ENCODE measurements at places on chromosomes 5 and 9.

DNA sequence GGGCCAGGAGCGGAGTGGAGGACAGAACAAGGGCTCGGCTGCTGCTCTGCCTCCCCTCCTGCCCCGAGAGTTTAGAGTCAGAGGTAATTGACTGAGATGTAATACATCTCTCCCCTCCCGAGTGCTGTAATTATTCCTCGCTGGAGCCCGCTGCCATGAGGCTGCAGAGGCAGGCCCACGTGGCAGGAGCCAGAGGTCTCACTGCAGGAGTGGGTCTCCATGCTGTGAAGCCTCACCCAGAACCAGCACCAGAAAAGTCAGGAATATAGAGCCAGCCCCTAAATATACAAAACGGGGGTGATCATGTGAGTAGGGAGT, 2.5 kb downstream of the FAM163B start:
- H3K4me1 ChIP-seq, result peaks cover 9% of the 10 kb centered on the region
- no peaks in the 10 kb centered on the region for H3K36me3 ChIP-seq
- H3K4me3 ChIP-seq, result no peak overlapping the region
- DNase-seq, result no peak

DNA sequence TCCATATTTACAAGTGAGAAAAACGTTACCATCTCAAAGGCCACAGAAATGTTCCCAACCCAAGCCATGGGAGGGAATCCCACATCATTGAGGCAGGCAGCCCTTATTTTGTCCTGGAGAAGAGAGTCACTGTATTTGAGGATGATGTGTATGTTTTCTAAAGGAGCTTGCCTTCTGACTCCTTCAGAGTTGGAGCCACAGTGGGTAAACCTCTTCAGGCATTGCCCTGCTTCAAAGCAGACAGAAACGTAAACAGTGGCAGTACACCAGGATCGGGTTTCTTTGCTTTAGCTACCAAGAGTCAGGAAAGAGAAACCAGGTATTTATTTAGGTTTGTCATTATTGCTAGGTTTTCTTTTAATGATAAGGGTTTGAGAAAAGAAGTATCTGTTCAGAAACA, 45.7 kb downstream of the MUSK start:
- H3K27me3 ChIP-seq, result peaks cover 1% of the 10 kb centered on the region
- no peak overlapping the region for H3K4me3 ChIP-seq
- H3K4me1 ChIP-seq, result no peaks in the 10 kb centered on the region
- DNase-seq, result no peak
- H3K27ac ChIP-seq, result no peak overlapping the region

DNA sequence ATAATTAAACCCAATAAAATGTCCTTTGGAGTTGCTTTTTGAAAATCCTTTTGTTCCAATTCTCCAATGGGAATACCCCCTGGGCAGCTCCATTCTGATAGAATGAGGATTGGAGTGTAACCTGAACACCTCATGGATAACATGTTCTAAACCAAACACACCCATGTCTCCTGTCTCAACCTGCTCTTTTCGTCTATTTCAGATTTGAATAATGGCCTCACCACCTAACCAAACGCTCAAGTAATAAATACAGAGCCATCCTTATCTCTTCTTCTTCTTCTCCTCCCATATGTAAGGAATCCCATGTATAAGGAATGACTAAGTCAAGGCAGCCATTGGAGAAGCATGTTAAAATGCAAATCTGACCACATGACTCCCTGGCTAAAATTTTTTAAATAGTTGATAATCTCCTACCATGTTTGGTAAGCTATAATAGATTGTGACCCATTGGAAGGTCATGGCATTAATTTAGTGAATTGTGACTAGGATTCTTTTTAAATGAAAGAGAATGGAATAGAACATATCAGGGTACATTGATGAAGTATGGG, 26.0 kb downstream of the ELL2 start:
- H3K27me3 ChIP-seq, result peaks cover 2% of the 10 kb centered on the region
- H3K4me3 ChIP-seq, result no peak overlapping the region
- no peak overlapping the region for H3K27ac ChIP-seq

DNA sequence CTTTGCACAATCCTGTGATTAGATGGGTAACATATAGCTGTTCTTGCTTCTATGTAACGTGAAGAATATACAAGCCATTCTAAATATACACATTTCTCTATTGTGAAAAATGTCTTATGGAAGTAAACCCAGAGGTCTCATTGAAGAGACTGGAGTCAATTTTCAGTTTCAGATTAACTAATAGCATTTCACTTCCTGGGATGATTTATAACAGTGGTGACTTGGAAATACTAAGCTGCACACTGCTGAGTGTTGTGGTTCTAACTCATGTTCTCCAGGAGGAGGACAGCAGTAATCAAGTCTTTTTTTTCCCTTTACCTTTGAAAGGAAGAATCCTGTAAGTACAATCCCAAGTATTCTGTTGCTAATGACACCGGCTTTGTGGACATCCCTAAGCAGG, 3.3 kb downstream of the CTSL start:
- H3K27me3 ChIP-seq, result no peaks in the 10 kb centered on the region
- H3K4me3 ChIP-seq, result no peak overlapping the region
- peaks cover 9% of the 10 kb centered on the region for H3K36me3 ChIP-seq
- H3K4me1 ChIP-seq, result peaks cover 13% of the 10 kb centered on the region

DNA sequence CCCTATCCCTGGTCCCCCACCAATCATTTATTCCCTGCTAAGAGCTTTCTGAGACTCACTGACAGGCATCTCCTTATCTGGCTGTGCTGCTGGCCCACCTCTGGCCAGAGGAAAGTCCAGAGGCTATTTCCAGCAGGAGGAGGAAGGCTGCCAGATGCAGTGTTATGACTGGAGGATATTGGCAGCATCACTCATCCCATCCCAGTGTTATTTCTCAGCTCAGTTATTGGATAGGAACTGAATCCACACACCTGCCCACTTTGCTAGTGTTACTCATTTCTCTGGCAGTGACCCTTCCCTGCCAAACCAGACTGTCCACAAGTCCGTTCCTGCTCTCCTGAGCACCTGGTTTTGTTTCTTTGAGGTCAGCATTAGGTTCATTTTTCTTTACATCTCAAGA, 228.2 kb downstream of the GRIA1 start:
- H3K4me1 ChIP-seq, result peaks cover 10% of the 10 kb centered on the region
- DNase-seq, result no peak
- peaks cover 1% of the 10 kb centered on the region for H3K27me3 ChIP-seq
- H3K4me3 ChIP-seq, result no peak overlapping the region
- H3K27ac ChIP-seq, result no peak overlapping the region

- peaks cover 3% of the 10 kb centered on the region for H3K4me1 ChIP-seq
- no peak for DNase-seq
- peaks cover 4% of the 10 kb centered on the region for H3K36me3 ChIP-seq
- no peak overlapping the region for H3K4me3 ChIP-seq
- peaks cover 2% of the 10 kb centered on the region for H3K27me3 ChIP-seq
Measured at GRCh38 chr9:100413839-100414420, 13.0 kb upstream of the MSANTD3 start.

GRCh38 chr5:137501846-137502406, 2.8 kb upstream of the SPOCK1 start:
- H3K27me3 ChIP-seq, result peaks cover 7% of the 10 kb centered on the region
- H3K27ac ChIP-seq, result no peak overlapping the region
- H3K4me1 ChIP-seq, result peaks cover 8% of the 10 kb centered on the region

DNA sequence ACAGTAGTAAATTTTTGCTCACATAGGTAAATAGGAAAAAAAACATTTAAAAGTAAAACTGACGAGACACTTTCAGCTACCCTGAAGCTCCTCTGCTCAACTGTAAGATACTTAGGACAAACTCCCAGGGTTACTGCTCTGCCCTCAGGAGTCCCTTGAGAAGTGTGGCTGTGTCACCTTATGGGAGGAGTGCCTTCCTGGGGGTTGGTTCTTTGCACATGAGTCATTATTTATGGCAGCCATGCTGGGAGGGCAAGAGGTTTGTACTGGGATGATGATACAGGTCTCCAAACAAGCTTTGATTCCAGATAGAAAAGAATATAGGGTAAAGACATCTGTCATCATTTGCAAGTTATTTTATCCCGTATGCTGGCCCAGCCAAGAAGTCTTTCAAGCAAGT, 45.9 kb downstream of the TTC1 start:
- H3K27me3 ChIP-seq, result peaks cover 1% of the 10 kb centered on the region
- H3K27ac ChIP-seq, result no peak overlapping the region
- H3K4me3 ChIP-seq, result peak overlapping the region; percentile 38
- no peak for DNase-seq
- peaks cover 51% of the 10 kb centered on the region for H3K36me3 ChIP-seq
- H3K4me1 ChIP-seq, result peaks cover 7% of the 10 kb centered on the region

DNA sequence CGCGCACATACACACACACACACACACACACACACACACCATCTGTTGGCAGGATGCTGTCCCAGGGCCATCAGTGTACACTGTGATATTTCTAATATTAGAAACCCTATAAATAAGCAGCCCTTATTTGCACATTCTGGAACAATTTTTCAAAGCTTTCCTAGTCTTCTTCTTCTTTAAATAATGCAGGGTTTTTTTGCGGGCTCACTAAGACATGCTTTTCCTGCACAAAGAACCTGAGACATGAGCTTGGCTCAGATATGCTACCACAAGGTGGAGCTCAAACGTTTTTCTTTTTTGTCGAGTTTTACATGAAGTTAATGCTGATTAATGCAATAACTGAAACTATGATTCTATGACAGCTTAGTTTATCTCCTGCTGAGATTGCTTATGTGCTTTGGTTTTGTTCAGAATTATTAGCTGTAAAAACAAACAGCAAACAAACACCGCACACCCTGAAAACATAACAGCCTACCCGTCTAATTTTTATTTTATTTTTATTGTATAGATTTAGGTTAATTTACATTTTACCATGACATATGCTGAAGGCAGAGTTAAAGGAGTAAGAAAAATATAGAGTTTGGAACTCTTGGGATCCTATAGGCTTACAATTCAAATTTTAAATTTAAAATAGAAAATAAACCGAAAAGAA, 95.8 kb downstream of the ALDH1A1 start:
- H3K4me1 ChIP-seq, result peaks cover 11% of the 10 kb centered on the region
- H3K27ac ChIP-seq, result no peak overlapping the region
- H3K4me3 ChIP-seq, result no peak overlapping the region
- DNase-seq, result peak; percentile 19
- no peaks in the 10 kb centered on the region for H3K27me3 ChIP-seq
- H3K36me3 ChIP-seq, result no peaks in the 10 kb centered on the region

DNA sequence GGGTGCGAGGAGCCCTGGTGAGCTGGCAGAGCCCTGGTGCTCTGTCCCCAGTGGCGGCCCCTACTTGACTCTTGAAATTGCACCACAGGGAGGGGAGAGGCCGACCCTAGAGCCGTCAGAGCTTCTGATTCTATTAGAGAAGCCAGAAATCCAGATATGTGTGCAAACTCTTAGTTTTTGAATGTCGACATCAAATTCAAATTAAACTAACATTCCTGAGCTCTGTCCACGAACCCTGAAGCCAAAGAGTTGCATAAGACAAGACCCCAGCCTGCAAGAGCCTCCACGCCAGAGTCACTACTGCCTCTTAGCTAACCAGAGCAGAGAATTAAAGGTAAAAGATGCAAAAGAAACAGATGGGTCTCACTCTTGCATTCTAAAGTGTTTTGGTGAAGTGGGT, 29.8 kb upstream of the MSX2 start:
- peaks cover 5% of the 10 kb centered on the region for H3K27me3 ChIP-seq
- no peak overlapping the region for H3K27ac ChIP-seq
- DNase-seq, result no peak
- H3K4me1 ChIP-seq, result peaks cover 11% of the 10 kb centered on the region
- no peak overlapping the region for H3K4me3 ChIP-seq

- H3K4me3 ChIP-seq, result no peak overlapping the region
- no peaks in the 10 kb centered on the region for H3K4me1 ChIP-seq
- H3K27me3 ChIP-seq, result no peaks in the 10 kb centered on the region
- H3K36me3 ChIP-seq, result no peaks in the 10 kb centered on the region
- no peak overlapping the region for H3K27ac ChIP-seq
- DNase-seq, result no peak
Measured at GRCh38 chr9:28616310-28616709, 1043.0 kb upstream of the C9orf72 start.

DNA sequence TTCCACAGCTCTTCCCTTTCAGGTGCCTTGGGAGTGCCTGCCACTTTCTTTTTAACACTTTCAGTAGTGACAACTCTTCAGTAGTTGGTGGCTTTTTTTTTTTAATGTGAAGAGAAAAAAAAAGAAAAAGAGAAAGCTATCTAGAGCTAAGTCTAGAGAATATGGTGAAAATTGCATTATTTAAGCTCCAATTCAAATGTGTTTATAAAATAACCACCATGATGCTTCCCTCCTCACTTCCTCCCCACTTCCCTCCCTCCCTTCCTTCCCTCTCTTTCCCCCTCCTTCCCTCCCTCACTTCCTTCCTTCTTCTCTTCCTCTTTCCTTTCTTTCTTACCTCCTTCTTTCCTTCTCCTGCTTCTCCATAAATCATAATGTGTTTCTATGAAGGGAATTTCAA, 456.7 kb upstream of the ACTBL2 start:
- no peak overlapping the region for H3K4me3 ChIP-seq
- no peaks in the 10 kb centered on the region for H3K27me3 ChIP-seq
- no peak overlapping the region for H3K27ac ChIP-seq
- no peak for DNase-seq
- no peaks in the 10 kb centered on the region for H3K36me3 ChIP-seq

GRCh38 chr5:148849461-148849860, 23.1 kb downstream of the ADRB2 start:
- no peaks in the 10 kb centered on the region for H3K36me3 ChIP-seq
- no peak overlapping the region for H3K4me3 ChIP-seq
- no peaks in the 10 kb centered on the region for H3K27me3 ChIP-seq
- H3K27ac ChIP-seq, result no peak overlapping the region
- H3K4me1 ChIP-seq, result peaks cover 22% of the 10 kb centered on the region
- no peak for DNase-seq
